GM12892 (cell line): ENCODE measurements at places on chromosomes 13 and 19.

DNA sequence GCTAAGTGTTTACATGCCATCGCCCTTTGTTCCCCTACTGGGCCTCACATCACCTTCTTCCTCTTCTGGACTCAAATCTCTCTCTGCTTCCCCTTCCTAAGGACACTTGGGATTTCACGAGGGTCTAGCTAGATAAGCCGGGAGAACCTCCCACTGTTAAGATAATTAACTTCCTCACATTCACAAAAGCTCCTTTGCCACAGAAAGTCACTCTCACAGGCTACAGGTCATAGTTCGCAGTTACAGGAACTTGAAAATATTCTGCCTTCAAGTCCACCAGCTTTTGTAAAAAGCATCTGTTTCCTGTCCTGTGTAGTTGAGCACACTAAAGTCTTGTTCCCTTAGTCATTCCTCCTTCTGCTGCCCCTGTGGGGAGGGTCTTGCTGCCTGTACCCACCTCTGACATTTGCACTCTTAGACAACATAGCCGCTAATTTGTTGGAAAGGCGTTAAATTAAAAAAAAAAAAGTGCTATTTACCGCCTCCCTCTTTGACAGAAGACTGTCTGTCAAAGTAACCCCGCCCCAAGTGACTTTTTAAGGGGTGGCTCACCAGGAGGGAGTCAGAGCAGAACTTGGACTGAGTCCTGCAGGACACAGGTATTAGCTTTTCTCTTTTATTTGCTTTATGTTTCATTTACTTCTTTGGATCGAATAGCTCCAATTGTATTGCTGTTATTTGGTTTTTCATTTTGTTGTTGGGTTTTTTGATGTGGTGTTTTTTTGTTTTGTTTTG, 26.8 kb upstream of the CEACAM21 start:
- DNase-seq = no peak

DNA sequence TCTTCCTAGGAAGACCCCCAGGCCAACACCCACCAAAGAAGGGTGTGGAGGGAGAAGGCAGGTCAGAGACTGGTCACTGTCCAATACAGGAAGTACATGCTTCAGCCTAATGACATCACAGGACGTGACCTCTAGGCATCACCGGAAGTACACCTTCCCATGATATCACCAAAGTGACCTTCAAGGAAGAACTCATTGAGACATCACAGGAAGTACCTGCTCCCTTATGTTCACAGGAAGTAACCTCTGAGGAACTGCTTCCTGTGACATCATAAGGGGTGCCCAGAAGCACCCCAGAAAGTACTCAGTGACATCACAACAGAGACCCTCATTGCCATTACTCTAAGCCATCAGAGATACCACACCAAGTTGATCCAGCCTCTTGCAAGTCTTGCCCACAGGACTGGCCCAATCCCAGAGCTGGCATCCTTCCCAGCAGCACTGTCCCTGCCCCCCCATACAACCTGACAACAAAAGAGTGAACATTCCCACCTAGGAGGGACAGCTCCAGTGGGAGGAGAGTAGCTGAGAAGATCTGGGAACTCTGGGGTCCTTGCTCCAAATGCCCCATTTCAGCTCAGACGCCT, 24.2 kb upstream of the NANOS2 start:
- DNase-seq = no peak

DNA sequence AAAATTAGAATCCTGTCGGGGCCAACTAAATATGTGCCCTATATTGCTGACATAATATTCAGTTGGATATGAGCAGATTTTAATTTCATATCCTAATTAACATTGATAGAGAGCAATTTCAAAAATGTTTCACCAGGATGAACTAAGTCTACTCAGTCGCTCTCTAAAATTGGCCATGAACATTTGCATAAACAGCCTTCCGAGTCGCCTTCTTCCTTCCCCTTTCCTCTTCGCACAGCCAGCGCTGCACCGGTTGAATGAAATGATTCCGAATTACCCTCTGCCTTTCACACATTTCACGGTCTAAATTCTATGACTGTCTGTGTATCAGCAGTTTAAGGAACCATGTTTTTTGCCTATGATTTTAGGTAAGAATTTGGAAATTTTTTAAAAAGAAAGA, 413.7 kb downstream of the LIG4 start:
- no peak for DNase-seq

GRCh38 chr13:67147342-67148133, 82.6 kb downstream of the PCDH9 start:
- DNase-seq = no peak

DNA sequence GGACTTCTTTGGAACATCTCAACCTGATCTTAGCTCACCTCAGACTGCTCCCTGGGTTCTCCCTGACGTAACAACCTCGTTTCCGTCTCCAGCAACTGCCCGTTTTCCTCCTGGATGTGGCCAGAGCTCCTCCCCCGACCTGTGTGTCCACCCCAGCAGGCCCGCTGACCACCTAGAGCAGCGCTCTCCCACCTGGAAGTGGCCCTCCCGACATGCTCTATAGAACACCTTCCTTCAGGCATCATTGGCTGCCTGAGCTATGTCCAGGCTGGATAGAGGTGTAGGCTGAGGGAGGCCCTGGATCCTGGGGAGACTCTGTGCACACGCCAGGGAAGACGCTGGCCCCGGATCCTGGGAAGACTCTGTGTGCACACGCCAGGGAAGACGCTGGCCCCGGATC, 81.3 kb downstream of the TEX29 start:
- no peak for DNase-seq

DNA sequence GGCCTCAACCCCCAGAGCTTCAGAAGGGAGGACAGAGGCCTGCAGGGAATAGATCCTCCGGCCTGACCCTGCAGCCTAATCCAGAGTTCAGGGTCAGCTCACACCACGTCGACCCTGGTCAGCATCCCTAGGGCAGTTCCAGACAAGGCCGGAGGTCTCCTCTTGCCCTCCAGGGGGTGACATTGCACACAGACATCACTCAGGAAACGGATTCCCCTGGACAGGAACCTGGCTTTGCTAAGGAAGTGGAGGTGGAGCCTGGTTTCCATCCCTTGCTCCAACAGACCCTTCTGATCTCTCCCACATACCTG, 969 bp upstream of the CEACAM5 start:
- DNase-seq = no peak

DNA sequence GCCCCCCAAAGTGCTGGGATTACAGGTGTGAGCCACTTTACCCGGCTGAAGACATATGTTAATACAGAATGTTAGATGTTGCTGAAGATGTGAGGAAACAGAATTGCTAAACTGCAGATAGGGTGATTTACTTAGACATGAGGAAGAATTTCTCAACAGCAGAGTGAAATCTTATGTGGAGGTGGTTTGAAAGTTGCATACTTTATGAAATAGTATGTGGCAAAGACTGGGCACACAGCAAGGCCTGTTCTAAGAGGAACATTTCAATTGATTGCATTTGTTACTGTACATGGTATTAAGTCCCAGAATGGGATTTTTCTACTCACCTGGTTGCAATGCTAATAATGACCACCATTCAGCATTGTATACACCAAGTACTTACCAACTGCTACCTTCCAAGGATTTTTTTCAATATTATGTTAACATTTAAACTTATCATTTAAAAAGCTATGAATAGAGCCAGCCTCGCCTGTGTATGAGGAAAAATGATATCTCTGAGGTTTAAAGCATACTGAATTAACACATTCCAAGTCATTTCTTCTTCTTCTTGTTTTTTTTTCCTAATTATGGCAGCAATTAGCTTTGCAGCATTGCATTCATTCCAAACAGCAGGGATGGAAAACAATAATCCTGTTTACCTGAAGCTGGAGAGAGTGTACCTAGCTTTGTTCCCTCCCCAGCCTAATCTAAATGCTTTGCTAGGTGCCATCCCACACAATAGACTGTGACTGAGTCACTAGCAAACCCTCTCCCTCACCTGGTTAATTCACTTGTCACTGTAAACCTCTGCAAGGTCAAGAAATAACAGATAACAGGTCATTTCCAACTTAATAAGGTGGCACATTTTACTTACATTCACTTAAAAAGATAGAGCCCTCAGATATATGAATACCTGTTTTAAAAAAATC, 19.4 kb upstream of the KLF5 start:
- DNase-seq = no peak

DNA sequence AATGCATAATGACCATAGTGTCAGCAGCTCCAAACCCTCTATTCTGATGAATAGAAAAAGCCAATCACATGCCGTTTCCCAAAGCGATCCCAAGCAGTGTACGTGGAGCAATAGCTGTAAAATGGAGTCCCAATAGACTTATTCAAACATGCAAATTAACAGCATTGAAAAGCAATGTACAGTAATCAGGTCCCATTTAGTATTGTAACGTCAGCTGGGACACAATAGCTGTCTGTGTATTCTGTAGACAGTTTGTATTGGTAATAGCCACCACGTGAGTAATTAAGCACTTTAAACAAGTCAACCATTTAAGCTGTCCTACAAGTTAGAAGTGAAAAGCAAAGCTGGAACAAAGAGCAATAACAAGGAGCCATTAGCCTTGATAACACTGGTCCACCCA, 698.2 kb downstream of the PCDH17 start:
- DNase-seq = no peak

DNA sequence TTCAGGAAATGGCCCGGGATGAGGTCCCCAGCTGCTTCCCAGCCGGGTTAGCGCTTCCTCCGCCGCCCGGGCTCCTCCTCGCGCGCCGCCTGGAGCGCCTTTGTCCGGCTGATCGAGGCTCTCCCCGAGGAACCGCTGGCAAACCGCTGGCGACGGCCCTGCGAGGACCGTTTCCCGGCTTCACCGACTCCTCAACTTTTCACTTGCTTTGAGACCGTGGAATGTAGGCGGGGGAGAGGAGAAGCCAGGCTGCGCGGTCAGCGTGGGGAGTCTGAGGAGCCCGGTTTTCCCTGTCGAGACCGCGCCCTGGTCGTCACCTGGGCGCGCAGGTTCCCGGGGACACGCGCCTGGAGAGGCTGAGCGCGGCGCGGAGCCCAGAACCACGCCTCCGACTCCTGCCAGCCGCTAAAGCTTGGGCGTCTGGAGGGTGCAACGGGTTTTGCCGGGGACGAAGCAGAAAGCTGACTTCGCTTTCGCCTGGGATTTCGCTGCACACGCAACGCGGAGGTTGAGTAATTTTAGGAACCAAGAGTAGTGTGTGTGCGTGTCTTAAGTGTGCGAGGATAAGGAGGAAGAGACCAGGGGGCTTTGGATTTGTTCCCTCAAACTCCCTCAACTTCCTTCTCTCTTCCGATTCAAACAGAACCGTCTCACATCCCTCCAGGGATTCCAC, 7.3 kb upstream of the DGKH start:
- peak; percentile 39 for DNase-seq
